NCI-H2171 treated with DMSO at 0.1 percent for 48 hours (cell line): ENCODE measurements at places on chromosomes 3 and 15.

GRCh38 chr3:65478551-65479500 lies 559.9 kb downstream of the MAGI1 start:
- no peak for DNase-seq

- DNase-seq: no peak
These were observed 27.2 kb downstream of the GSK3B start for GRCh38 chr3:120067083-120067482.

DNA sequence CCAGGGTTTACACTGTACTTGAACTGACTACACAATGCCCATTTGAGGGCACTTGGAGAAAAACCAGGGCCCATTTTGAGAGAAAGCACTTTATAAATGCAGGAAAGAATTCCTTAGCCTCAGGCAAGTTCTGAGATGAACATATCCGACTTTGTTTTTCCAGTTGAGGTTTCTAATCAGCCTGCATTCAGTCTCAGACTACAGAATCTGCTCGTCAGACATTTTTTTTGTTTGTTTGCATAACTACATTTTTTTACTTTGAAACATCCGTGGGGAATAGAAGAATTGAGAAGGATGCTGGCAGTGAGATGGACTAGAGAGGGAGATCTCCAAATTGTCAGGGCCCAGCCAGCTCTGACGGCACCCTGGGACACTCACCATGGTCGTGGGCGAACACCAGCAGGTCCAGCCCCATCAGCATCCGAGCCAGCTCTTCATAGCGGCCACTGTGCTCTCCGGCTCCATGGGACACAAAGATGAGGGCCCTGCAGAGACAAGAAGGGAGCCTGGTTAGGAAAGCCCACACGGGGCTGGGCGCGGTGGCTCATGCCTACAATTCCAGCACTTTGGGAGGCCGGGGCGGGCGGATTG lies 40.8 kb downstream of the MGLL start:
- peak; percentile 6 for DNase-seq

GRCh38 chr3:120417272-120417911 lies 33.4 kb downstream of the FSTL1 start:
- DNase-seq: peak; percentile 99

DNA sequence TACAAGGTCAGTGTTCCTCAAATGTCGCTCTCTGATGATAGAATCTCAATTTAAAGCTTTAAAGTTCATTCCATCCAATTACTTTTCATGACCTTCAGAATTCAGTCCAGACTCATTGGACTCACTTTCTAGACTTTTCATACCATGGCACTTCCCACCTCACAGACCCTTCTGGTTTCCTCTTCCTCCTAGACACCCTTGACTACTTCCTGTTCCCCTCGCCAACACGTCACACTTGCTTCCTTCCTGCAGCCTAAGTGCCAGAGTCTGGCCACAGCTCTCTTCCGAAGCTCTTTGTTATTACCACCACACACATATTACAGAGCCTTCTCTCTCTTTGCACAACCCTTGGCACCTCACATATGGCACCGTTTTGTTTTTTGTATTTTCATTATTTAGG lies 59.1 kb upstream of the UMPS start:
- no peak for DNase-seq

DNA sequence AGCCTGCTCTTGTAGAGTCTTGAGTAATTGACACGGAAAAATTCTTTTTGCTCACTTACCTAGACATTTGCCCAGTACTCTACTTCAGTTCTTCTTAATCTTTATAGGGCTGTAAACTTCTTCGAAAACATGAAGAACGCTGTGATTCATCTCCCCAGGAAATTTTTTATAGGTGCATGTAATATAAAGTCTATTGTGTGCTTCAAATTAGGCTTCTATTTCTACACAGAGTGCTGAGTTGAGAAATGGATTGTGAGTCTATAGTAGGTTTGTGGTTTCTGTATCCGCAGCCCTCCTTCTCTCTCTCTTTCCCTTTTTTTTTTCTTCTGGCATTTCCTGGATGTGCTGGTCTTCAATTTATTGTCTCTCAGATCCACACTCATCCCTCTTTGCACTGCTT lies 183.3 kb upstream of the DCBLD2 start:
- DNase-seq: no peak

GRCh38 chr3:55481744-55482495 lies 5.2 kb downstream of the WNT5A start:
- no peak for DNase-seq

DNA sequence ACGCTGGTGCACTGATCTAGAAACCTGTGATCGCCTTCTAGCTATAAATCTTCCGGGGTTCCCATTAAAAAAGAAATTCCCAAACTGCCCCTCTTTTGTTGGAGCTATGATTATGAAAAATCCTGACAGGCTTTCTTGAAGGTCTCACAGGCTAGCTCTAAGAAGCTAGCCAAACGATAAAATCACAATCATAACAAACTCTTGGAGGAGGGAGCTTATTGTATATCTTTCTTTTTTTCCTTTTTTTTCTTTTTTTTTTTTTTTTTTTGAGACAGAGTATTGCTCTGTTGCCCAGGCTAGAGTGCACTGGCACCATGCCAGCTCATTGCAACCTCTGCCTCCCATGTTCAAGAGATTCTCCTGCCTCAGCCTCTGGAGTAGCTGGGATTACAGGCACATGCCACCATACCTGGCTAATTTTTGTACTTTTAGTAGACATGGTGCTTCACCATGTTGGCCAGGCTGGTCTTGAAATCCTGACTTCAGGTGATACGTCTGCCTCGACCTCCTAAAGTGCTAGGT lies 72.0 kb downstream of the MYO1E start:
- no peak for DNase-seq

GRCh38 chr3:13518516-13518953 lies 30.4 kb upstream of the FBLN2 start:
- DNase-seq: peak; percentile 1

GRCh38 chr3:151841801-151842200 lies 27.9 kb downstream of the AADAC start:
- DNase-seq: no peak

DNA sequence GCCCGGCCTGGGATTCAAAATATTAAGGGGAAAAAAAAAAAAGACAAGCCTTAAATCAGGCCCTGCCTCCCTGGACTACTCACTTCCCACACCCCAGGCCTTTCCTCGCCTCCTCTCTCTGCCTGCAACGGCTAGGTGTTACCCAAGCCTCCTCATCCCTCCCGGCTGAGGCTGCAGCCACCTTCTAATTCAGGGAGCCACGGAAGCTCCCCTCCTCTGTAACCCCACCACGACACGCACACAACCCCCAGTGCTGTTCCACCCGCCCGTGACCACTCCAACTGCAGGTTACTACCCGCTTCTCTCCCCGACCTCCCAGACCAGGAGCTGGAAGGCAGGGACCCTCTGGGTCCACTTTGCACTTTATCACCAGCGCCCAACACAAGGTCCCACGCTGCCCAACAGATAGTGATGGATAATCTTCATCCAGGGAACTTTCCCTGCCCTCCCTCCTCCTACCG lies 936 bp downstream of the KIF7 start:
- DNase-seq: no peak

- no peak for DNase-seq
These were observed 41.7 kb upstream of the ADAMTS17 start for GRCh38 chr15:100383302-100384107.

DNA sequence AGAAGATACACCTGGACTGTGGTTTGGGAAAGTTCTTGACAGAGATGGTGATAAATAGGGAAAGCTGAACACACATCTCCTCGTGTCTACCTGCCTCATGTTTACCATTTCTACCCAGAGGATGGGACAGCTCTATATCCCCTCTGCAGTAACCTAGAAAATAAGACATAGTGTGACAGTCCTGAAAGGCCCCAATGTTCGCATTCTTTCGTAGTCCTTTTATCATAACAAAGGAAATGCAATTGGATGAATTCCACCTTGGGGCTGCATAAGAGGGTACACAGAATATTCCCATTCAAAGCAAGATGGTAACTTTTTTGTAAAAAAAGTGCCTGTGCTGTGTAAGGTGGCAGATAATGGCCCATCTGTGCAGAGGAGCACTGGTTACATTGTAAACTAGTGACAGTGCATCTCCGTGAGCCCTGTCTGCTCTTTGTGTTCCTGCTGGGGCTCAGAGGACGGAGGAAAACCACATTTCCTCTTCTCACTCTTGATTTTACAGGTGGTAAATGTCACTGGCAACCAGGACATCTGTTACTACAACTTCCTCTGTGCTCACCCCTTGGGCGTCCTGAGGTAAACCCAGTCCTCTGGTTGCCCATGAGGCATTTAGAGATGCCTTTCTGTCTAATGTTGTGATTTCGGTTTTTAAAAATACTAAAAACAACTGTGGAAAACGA lies 74.3 kb downstream of the SIDT1 start:
- DNase-seq: no peak

DNA sequence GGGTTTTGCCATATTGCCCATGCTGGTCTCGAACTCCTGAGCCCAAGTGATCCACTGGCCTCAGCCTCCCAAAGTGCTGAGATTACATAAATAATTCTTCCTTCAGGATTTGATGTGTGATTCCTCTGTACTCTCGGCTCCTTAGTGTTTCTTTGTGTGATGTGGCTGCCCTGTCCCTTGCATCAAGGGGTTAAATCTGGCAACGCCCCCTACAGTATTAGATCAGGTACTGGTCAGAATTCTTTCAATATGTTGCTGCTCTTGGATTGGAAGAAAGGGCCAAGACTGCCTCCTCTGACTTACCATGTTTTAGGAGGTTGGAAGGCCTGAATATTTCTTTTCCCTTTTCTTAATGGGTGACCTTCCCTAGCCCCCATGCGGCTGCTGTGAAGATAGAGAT lies 390.6 kb upstream of the WNT5A start:
- no peak for DNase-seq

- no peak for DNase-seq
These were observed 7.4 kb downstream of the ARL14 start for GRCh38 chr3:160684368-160684740.

DNA sequence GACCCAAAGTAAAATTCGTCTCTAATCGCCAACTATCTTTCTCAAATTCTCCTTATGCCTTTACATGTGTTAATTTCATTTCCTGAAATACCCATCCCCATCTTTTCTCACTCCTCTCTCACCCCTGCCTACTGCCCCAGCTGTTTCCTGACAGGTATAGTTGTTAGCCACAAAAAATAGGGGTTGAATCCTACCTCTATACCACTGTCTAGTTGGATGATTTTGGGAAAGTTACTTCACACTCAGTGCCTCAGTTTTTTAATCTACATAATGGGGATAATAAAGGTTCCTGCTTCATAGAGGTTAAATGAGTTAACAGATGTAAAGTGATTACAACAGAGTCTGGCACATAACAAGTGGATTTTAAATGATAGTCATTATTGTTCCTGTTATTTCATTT lies 189.7 kb downstream of the TNIK start:
- no peak for DNase-seq

DNA sequence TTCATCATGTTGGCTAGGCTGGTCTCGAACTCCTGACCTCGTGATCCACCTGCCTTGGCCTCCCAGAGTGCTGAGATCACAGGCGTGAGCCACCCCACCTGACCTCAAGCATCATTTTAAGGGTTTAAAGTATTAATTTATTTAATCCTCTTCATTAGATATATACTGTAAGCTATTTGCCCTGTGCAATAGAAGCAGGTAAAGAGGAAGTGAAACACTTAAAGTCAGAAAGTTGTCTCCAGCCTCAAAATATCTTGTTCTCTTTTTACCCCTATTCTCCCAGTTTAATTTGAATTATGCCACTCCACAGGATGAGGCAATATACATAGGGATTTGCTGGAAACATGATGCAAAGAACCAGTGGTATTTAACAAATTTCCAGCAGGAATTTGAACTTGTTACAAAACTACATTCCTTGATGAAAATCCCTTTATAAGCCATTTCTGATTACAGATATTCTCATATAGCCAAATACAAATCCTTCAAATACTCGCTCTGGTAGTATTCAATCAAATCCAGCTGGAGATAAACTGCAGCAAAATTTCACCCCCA lies 2.0 kb downstream of the NDUFB5 start:
- no peak for DNase-seq

DNA sequence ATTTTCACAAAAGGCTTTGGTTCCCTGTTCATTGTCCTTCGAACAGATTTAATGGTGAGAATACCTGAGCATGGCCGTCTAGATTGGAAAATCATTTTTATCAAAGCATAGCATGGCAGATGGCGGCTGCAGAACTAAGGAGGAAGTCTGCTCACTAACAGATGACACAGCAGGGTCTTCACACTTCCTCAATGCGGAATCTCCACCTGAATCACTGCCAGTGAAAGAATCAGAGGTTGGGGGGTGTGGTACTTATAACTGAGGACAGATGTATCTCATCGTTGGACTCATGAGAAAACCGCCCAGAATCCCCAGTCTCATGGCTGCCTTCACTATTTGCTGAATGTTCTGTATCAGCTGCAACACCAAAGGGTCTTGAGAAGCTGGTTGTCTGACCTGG lies 31.6 kb upstream of the PYGO1 start:
- peak; percentile 9 for DNase-seq

DNA sequence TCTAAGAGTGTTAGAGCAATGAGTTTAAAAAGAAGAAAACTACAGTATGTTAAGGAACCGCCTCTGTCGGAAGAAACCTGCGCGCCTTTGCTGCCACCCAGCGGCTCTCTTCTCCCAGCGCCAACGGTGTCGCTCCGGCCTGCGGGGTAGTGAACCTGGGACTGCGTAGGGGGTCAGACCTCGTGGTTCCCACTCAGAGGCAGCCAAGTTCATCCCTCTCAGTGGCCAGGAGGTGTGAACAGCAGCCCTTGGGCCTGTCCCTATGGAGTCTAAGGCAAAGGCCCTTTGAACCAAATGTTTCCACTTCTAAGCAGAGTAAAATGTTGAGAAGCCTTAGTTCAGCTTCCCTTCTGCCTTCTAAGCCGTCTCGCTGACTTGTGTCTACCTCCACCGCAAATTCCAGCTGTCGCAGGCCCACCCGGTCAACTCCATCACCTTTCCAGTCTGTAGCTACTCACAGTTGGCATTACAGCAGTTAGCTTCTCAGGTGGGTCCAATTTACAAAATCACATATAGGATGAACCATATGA lies 980 bp upstream of the RAB27A start:
- peak; percentile 74 for DNase-seq

- no peak for DNase-seq
These were observed 71.7 kb downstream of the CYP19A1 start for GRCh38 chr15:51266656-51267050.
